Activated CD8-positive, alpha-beta memory T cell treated with anti-CD3 and anti-CD28 coated beads for 4 hours (primary cell): ENCODE measurements at places on chromosomes 16 and 17.

- no peak for DNase-seq
Observed at GRCh38 chr17:31386542-31387075, 4.9 kb upstream of the RAB11FIP4 start.

DNA sequence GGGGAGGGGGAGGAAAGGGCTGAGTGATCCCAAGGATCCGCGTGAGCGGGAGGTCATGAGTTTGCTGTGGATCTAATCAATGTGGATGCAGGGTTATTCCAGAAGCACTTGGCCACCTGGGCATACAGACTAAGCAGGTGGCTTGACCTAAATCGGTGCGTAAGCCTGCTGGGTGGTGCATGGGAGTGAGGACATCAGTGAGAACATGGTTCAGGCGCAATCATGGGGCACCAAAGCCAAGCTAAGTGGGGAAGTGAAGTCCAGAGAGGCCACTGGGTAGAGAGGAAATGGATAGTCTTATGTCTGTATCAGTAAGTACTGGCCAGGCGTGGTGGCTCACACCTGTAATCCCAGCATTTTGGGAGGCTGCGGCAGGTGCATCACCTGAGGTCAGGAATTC lies 18.9 kb upstream of the MFSD6L start:
- no peak for DNase-seq

DNA sequence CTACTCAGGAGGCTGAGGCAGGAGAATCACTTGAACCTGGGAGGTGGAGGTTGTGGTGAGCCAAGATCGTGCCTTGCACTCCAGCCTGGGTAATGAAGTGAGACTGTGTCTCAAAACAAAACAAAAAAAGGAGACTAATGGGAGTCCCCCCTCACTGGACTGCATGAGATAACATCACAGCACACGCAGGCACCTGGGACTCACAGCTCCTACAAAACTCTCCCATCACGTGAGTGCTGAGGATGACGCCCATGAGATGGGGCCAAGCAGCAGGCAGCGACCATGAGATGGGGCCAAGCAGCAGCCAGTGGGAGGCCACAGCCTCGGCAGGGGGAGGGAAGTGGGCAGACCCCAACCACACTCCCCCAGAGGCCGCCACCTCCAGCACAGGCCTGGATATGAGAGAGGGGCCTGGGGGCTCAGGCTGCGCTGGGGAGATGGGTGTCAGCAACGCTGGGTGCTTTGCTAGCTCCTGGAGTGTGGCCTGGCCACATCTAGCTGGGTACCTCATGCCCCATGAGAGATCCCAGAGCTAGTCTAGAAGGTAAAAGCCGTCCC lies 15.4 kb downstream of the DNAAF8 start:
- DNase-seq, result no peak

DNA sequence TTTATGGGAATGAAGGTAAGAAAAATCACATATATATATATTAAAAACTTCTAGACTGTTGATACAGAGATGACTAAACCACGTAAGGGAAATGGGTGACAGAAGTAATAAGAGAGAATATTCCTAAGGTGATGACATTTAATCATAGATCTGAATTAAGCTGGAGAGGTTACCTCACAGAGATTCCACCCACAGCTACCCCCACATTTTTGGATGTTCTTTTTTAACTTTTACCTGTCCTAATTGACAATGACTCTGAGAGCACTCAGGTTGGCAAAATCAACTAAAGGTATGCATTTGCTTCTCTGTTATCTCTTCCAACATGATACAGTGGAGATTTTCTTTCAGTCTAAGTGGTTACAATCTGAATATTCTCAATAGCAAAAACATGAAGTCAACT lies 1280.6 kb downstream of the CDH11 start:
- DNase-seq, result no peak

- DNase-seq, result no peak
Observed at GRCh38 chr16:2460391-2460713, 443 bp downstream of the TEDC2 start.

DNA sequence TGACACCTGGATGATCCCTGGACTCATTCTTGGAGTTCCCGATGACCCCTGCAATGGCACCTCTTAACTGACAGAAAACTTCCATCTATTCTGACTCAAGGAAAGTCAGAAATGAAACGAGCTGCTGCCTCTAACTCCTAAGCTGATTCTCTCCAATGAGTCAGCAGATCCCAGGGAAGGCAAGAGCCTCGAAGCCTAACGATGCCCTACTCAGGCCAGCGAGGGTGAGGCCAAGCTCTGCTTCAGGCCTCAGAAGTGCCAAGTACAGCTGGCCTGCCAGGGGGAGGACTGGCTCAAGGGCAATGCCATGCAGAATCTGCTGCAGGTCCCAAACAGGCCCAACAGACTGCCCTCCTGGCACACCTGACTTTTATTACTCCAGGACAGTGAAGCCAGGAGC lies 36.3 kb downstream of the PLXDC1 start:
- DNase-seq, result no peak

DNA sequence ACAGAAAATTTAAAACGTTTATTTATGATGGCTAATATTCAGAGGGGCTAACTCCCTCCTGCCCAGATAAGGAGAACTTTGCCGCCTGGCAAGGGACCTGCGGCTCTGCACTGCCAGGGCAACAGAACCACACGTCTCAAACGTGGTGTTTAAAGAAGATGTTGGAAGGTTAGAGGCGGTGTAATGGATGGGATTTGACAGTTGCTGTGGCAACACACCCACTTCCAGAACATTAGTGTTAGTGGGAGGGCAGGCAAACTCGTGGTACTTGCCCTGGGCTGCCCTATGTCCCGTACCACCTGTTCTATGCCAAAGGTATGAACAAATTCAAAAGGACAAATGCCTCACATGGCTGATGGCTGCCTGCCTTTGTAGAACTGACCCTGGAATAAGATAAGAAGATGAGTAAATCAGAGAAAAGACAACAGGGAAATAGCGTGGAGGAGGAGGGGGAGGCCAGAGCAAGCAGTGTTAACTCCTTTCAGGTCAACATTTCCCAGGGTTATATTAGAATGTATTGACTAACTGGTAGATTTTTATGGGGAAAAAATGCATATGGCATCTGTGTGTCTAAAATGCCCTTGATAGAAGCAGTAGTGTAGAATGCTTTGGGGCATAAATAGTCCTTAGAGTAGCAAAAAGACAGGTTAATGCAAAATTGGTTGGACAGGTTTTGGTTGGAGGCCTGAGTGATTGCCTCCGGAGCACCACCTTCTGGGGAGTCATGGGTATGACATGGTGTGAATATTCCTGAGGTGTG lies 30.8 kb downstream of the HLF start:
- peak; percentile 11 for DNase-seq

DNA sequence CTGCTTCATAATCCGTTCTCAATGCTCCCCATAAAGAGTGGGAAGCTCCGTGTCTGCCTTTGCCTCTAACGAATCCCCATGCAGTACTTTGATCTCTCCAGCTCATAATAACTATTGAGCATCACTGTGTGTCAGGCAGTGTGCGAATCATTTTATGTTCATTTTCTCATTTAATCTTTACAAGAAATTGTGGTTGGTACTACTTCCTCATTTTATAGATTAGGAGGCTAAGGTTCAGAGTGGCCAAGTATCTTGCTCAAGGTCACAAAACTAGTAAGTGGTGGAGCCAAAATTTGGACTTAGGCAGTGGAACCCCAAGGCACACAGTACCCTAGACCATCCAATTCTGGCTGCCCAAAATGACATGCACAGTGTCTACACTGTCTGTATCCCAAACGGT lies 44.8 kb downstream of the ABCC12 start:
- DNase-seq, result no peak

GRCh38 chr17:19812407-19812806 lies 55.3 kb downstream of the ULK2 start:
- DNase-seq, result no peak

DNA sequence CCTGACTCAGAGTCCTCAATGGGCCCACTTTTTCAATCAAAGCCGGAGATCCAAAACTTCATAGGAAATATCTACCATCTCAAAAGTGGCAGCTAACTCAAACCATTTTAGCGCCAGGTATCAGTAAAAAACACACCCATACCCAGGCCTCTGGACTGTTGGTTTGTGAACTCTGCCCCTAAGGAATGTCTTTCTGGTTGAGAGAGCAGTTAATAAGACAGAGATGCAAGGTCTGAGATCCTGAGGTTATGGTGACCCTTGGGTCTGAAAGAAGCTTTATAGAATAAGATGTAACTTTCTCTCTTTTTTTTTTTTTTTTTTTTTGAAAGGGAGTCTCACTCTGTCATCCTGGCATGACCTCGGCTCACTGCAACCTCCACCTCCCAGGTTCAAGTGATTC lies 350.5 kb downstream of the SOX9 start:
- DNase-seq, result no peak

DNA sequence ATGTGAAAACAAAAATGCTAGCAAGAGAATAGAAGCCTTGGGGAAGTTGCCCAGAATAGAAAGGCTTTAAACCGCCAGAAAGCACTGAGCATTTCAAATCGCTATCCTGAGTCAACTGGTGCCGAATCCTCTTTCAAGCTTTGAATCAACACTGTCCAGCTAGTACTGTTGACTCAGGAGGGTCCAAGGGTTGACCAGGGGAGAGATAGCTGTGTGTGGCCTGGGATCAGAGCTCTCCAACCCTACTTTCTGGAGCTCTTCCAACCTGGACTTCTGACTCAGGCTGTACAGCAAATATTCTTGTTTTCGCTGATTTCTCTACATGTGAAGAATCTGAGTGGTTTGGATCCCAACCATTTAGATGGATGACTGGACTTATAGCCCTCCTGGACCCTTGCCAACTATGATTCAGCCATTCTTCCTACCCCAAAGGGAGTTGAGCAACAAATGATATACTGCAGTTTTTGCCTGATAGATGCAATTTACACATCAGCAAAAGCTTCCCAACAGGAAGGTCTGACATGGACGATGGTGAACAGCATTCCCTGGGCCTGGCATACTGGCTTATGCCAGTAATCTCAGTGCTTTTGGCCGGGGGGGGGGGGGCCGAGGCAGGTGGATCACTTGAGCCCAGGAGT lies 154.0 kb upstream of the SDK2 start:
- no peak for DNase-seq

GRCh38 chr16:2341456-2342447 lies 1.2 kb upstream of the ABCA3 start:
- no peak for DNase-seq

GRCh38 chr16:31568577-31569359 lies 41.1 kb downstream of the AHSP start:
- DNase-seq, result no peak

GRCh38 chr17:77363821-77364361 lies 223.1 kb downstream of the SEC14L1 start:
- DNase-seq, result no peak

DNA sequence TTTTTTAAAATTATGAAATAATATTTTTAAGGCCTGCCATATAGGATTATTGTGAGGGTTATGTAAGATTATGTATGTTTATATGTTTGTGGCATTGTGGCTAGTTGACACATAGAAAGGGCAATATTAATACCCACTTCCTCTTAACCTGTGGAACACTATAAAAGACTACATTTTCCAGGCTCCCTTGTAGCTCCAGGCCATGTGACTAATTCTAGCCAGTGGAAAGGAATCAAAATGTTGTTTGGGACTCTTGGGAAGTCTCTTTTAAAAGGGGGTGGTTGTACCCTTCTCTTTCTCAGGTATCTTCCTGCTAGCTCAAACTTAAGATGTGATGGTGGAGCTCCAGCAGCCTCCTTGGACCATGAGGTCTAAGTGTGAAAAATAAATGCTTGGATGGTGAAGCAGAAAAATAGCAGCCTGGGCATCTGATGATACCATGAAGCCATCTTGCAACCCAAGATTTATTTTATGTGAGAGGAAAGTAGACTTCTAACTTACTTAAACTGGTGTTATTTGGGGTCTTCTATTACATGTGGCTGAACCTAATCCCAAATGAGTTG lies 39.2 kb downstream of the TEKT5 start:
- DNase-seq, result no peak

DNA sequence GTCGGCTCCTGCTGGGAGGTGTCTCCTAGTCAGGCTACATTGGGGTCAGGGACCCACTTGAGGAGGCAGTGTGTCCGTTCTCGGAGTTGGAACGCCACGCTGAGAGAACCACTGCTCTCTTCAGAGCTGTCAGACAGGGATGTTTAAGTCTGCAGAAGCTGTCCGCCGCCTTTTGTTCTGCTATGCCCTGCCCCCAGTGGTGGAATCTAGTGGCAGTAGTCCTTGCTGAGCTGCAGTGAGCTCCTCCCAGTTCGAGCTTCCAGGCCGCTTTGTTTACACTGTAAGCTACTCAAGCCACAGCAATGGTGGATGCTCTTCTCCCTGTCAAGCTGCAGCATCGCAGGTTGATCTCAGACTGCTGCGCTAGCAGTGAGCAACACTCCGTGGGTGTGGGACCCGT lies 36.0 kb downstream of the ITFG1 start:
- DNase-seq, result no peak

GRCh38 chr17:39700148-39700987 lies 504 bp downstream of the ERBB2 start:
- no peak for DNase-seq

DNA sequence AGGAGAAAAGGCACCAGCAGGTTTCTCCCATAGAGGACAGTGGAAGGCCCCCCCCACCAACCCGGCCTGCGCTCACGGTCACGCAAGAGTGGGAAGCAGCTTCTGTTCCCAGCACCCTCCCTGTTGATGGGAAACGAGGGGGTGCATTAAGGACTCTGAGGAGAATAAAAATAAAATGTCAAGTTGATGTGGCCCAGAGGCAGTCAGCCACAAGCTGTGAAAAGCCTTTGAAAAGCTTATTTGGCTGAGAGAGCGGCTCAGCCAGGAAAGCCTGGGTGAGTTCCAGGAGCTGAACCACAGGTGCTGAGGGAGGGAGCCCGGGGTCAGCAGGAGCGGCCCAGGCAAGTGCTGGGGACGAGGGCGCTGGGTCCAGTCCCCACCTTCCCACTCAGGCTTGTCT lies 26.9 kb upstream of the SPATA32 start:
- no peak for DNase-seq

- DNase-seq, result no peak
Observed at GRCh38 chr16:48133455-48134211, 22.2 kb downstream of the ABCC12 start.

GRCh38 chr17:34826332-34826731 lies 134.9 kb downstream of the CCT6B start:
- DNase-seq, result no peak

- no peak for DNase-seq
Observed at GRCh38 chr16:59690216-59690615, 956.1 kb upstream of the GOT2 start.

DNA sequence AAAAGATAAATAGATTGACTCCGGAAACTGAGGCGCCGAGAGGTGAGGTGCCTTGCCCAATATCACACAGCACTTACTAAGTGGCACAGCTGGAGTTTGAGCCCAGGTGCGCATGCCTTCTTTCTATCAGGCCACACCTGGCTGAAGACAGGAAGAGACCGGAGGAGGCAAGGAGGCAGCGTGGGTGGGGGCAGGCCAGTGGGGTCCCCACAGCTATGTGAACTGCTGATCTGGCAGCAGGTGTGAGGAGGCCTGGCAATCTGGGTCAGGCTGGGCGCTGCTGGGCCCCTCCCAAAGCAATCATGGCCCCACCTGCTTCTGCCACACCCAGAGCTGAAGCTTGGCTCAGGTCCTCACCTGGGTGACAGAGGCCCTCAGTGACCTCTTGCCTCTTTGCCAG lies 1.9 kb upstream of the GDPD3 start:
- no peak for DNase-seq

DNA sequence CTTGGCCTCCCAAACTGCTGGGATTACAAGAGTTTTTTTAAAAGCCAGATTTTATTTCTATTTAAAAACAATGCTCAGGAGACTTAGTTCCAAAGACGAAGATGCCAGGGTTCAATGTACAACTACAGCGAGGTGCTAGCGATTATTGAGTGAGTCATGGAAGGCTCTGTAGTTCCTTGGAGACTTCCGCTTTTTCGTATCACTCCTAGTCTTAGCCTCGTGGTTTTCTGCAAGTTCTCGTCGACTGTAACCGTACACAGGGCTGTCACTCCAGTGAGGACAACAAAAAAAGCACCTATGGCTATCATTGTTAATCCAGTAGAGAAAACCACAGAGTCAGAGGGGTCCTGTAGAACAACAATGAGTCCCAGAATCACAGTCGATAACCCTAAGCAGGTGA lies 22.7 kb upstream of the ZC3H7A start:
- DNase-seq, result no peak
